D341Med (cell line): ENCODE measurements at places on chromosomes 2 and 18.
A peak's percentile ranks its signal among the peaks of the same experiment; 100 is the strongest.

GRCh38 chr2:181178130-181178529 lies 197.7 kb downstream of the UBE2E3 start:
- DNase-seq = no peak

- DNase-seq = peak; percentile 92
Observed at GRCh38 chr18:31657823-31658669, 26.3 kb downstream of the B4GALT6 start.

GRCh38 chr2:75523313-75524275 lies 37.1 kb downstream of the EVA1A start:
- no peak for DNase-seq

- DNase-seq = no peak
Observed at GRCh38 chr2:166464187-166464586, 29.9 kb downstream of the SCN7A start.

DNA sequence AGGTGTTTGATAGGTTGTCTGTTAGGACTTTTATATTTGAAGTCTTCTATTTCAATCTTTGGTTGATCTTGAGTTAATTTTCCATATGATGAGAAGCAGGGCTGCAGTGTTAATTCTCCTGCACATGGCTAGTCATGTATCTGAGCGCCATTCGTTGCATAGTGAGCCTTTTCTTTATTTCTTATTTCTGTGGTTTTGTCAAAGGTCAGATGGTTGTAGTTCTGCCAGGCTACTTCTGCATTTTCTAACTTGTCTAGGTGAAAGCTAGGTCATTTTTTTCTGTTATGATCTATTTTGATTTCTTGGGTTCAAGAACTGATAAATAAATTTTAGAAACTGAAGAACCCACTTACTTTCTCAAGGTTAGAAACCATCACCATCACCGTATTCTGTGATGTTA lies 56.7 kb downstream of the CCDC74A start:
- DNase-seq = no peak
